ENCODE measurements at places on chromosomes 12 and 14.

- no peak for DNase-seq
Measured at GRCh38 chr12:33813536-33813935, 208.8 kb upstream of the ALG10 start.

- DNase-seq: peak; percentile 87
Measured at GRCh38 chr14:61547186-61548069, 147.9 kb upstream of the HIF1A start.

- no peak for DNase-seq
Measured at GRCh38 chr12:11780521-11781101, 131.1 kb downstream of the ETV6 start.

- DNase-seq: no peak
Measured at GRCh38 chr12:103751600-103751999, 89.4 kb downstream of the NT5DC3 start.

DNA sequence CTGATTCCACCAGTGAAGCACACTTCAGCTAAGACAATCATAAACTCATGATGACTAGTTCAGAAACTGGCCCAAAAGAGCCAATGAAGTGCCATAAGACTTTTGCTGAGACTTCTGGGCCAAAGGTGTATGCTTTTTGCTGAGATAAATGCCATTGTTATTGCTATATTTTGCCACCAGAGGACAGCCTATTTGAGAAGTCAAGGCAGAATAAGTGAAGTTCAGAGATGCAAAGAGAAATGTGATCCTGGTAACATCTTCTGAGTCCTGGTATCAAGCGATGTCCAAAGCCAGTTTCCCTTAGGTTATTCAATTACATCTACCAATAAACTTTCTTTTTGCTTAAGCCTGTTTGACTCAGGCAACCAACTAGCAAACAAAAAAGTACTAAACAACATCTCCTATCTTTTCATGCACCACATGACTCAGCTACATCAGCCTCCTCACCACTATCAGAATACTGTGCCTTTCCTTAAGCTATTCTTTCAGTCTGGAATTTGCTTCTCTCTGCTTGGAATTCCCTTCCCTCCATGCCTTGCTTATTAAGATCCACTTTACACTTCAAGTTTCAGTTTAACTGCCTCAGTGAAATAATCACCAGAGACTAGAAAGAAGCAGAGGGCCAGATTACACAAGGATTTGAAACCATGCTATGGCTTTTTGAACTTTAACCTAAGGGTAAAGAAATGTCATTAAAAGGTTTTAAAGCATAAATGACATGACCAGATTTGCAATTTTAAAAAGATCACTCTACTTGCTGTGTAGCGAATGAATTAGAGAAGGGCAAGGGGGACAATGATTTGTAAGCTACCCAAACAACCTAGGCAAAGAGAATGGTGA lies 14.0 kb downstream of the CRY1 start:
- peak; percentile 39 for DNase-seq

GRCh38 chr14:61041704-61042103 lies 60.7 kb downstream of the SLC38A6 start:
- no peak for DNase-seq

DNA sequence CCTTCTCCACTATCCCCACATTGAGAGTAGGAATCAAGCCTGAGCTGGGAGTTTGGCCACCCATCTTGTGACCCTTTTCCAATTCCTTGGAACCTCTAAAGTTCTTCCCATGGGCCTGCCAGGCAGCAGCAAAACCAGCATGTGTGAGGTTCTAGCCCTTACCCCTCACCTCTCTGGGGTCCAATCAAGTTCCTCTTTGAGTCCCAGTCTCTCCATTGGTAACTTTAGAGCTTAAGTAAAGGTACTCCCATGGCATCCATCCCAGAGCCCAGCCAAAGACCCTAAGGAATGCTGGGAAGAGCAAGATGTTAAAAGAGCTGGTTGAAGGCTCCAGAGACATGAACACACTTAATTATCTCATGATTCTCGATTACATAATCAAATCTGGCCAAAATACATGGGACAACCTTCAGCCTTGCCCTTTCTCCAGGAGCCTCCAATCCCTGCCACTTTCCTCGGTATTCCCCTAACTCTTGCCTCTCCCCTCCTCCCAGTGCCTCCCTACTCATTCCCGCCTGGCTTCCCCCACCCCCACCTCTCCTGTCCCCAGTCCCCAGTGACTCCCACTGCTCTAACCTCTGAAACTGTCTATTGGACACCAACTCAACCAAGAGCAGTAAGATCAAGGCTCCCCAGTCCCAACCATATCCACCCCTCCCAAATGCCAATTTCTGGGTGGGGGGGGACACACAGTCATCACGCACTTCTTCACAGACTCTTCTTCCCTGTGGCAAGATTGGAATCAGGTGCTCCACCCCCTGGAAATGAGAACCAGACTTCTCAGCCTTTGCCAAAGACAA lies 4.8 kb upstream of the TNS2 start:
- DNase-seq: no peak

- no peak for DNase-seq
Measured at GRCh38 chr12:3145033-3145432, 67.9 kb downstream of the TSPAN9 start.

DNA sequence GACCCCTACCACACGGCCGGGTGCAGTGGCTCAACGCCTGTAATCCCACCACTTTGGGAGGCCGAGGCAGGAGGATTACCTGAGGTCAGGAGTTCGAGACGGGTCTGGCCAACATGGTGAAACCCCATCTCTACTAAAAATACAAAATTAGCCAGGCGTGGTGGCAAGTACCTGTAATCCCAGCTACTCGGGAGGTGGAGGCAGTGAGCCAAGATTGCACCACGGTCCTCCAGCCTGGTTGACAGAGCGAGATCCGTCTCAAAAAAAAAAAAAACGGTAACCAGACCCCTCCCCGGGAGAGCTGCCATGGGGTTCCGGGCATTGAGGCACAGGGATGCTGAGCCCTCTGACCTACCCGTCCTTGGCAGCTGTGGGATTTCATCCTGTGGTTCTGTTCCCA lies 21.8 kb downstream of the BCL7A start:
- DNase-seq: no peak

DNA sequence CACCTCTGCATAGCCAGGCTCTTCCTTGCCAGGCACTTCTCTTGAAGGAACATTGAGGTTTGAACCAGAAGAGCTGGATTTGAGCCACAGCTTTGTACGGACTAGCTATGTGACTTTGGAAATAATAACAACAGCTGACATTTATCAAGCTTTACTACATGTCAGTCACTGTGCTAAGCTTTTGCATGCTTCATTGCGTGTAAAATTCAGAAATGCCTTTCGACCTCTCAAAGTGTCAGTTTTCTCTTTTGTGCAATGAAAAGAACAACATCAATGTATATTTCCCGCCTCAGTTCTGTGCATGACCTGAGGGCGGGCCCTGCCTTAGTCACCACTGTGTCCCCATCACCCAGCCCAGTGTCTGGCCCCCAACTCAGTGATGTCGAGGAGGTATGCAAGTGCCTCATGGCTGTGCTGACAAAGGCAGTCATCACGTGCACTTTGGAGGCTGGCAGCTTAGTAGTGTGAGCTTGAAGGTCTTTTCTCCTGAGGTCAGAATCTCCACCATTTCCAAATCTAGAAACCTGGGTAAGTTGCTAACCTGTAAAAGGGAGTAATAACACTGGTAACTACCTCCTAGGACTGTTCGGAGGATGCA lies 17.9 kb upstream of the AQP2 start:
- no peak for DNase-seq

DNA sequence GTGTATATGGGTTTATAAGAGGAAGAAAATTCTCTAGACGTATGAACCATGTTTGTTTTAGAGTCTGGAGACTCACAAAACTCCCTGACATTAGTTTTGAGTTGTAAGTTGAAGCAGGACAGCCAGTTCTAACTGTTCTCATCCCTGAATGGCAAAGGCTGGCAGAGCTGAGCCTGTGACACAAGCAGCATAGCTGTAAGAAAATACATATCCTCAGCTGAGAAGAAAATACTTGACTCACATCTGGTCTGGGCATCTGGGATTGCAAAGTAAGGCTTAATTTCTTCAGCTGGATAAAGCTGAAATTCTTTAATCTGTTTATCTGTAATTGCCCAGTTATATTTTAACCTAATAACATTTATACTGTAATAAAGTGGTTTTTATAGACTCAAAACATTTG lies 156.3 kb downstream of the PELI2 start:
- DNase-seq: no peak

- peak; percentile 85 for DNase-seq
Measured at GRCh38 chr14:94542111-94542810, 19.0 kb upstream of the SERPINA4 start.

- DNase-seq: no peak
Measured at GRCh38 chr12:57694459-57695019, 607 bp downstream of the OS9 start.

DNA sequence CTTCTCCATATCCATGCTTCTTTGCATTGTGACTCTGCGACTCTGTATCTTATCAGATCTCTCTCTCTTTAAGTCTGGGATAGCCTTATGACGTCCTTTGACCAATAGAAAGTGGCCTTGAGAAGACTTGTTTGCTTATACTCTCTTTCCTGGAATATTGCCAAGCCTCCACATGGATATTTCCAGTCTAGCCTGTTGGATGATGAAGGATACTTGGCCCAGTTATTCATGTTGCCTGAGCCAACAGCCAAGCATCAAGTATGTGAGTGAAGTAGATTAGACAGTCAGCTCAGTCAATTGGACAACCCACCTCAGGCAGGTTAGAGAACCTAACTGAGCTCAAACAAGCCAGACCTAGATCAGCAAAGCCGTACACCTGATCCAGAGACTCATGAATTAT lies 864.2 kb upstream of the MGAT4C start:
- DNase-seq: no peak

Data from EL (cell line).